Memory B cell (primary cell): ENCODE measurements at places on chromosomes 5 and 9.

DNA sequence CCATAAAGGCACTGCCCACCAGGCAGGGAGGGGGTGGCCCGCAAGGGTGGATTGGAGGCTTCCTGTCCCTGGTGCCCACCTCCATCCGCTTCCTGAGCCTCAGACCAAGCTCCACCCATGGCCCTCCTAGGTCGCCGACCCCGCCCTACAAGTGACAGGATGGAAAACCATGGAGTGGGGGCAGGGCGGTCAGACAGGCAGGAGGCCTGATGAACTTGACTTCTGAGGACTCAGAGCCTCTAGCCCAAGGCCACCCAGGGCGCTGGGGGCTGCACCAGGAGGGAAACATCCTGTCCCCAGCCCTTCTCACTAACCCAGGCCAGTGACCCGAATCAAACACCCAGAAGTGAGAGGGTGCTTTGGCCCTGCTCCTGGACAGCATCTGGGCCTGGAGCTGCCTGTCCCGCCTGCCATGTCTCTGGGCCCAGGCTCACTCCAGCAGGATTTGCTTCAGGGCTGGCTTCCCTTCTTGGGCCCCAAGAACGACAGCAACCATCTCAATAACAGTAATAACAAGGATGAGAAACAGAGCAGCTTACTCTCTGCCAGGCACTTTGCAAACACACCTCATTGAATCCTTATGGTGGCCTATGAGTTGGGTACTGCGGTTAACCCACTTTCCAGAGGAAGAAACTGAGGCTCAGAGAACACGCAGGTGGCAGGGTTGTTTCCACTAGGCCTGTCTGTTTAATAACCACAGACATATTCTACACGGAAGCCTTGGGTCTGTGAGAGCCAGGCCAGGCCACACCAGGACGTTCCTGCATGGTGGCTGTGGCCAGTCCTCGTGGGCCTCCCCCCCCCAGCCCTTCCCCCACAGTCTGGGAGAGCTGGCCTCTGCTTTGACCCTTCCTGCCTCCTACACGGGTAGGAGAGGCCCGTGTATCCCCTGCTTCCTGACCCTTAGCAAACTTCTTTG, 4.4 kb upstream of the ST6GALNAC6 start:
- H3K36me3 ChIP-seq, result peaks cover 1% of the 10 kb centered on the region
- H3K27me3 ChIP-seq, result no peaks in the 10 kb centered on the region
- peak overlapping the region; percentile 81 for H3K4me3 ChIP-seq
- H3K4me1 ChIP-seq, result peaks cover 33% of the 10 kb centered on the region
- peak overlapping the region; percentile 99 for H3K27ac ChIP-seq

GRCh38 chr5:8848997-8849594, 696.8 kb downstream of the SEMA5A start:
- DNase-seq, result no peak
- H3K27me3 ChIP-seq, result no peaks in the 10 kb centered on the region
- H3K36me3 ChIP-seq, result no peaks in the 10 kb centered on the region
- H3K4me1 ChIP-seq, result no peaks in the 10 kb centered on the region

DNA sequence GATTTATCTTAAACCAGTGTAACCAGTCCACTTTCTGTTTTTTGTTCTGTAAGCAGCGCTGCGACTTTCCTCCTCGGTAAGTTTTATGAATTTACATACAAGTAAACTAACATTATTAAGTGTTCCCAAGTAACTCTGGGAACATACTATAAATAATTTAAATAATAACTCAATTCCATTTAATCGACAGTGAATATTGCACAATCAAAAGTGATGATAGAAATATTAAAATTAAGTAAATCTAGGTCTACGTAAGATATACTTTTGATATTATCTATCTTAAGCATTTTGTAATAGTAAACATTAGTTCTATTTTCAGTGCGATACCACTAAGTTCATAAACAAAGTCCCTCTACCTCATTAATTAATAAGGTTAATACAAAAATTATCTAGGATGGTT, 7.8 kb downstream of the NFIB start:
- peaks cover 14% of the 10 kb centered on the region for H3K27me3 ChIP-seq
- no peak overlapping the region for H3K27ac ChIP-seq
- no peak for DNase-seq
- no peaks in the 10 kb centered on the region for H3K4me1 ChIP-seq

DNA sequence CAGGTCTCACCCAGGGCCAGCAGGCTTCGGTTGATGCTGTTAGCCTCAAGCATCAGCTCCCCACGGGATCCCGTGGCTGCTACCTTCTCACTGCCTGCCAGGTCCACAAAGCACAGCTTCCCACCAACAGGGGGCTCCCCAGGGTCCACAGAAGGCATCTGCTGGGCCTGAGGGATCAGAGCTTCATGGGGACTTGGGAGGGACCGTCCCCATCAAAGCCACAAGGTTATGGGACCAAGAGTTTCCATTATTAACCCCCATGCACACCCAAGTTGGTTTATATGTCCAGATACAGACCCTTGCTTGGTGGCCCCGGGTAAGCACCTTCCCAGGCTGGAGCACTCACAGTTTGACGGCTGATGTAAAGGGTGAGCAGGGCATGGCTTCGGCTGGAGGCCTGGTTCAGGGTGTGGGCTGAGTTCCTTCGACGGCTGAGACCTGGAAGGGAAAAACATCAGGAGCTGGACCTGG, 3.0 kb downstream of the KIF12 start:
- H3K4me3 ChIP-seq, result no peak overlapping the region
- no peak for DNase-seq
- H3K36me3 ChIP-seq, result no peaks in the 10 kb centered on the region
- H3K4me1 ChIP-seq, result peaks cover 7% of the 10 kb centered on the region

- DNase-seq, result peak; percentile 6
- H3K27ac ChIP-seq, result no peak overlapping the region
- no peaks in the 10 kb centered on the region for H3K36me3 ChIP-seq
- no peak overlapping the region for H3K4me3 ChIP-seq
- peaks cover 8% of the 10 kb centered on the region for H3K27me3 ChIP-seq
Observed at GRCh38 chr5:57650360-57651069, 167.9 kb upstream of the ACTBL2 start.

- no peaks in the 10 kb centered on the region for H3K36me3 ChIP-seq
- no peaks in the 10 kb centered on the region for H3K27me3 ChIP-seq
Observed at GRCh38 chr5:78578015-78578414, 70.6 kb downstream of the LHFPL2 start.

DNA sequence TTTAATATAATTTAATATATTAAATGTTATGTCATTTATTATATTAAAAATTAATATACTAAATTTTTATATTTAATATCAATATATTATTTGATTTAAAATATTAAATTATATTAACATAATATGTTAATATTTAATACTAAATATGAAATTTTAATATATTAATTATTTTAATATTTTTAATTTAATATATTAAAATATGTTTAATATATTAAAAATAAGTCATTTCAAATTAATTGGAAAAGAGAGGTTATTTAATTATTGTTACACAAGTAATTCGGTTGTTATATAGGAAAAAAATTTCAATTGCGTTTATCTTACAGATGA, 114.2 kb downstream of the LIFR start:
- H3K36me3 ChIP-seq, result no peaks in the 10 kb centered on the region
- no peak for DNase-seq
- peaks cover 26% of the 10 kb centered on the region for H3K27me3 ChIP-seq
- H3K27ac ChIP-seq, result no peak overlapping the region
- no peaks in the 10 kb centered on the region for H3K4me1 ChIP-seq
- no peak overlapping the region for H3K4me3 ChIP-seq

GRCh38 chr9:121825031-121825691, 173.7 kb downstream of the DAB2IP start:
- H3K4me1 ChIP-seq, result no peaks in the 10 kb centered on the region
- H3K27me3 ChIP-seq, result no peaks in the 10 kb centered on the region
- no peak overlapping the region for H3K27ac ChIP-seq
- H3K36me3 ChIP-seq, result peaks cover 2% of the 10 kb centered on the region

- peaks cover 9% of the 10 kb centered on the region for H3K36me3 ChIP-seq
- DNase-seq, result no peak
- H3K4me3 ChIP-seq, result no peak overlapping the region
Observed at GRCh38 chr9:5825223-5825622, 7.7 kb downstream of the ERMP1 start.

DNA sequence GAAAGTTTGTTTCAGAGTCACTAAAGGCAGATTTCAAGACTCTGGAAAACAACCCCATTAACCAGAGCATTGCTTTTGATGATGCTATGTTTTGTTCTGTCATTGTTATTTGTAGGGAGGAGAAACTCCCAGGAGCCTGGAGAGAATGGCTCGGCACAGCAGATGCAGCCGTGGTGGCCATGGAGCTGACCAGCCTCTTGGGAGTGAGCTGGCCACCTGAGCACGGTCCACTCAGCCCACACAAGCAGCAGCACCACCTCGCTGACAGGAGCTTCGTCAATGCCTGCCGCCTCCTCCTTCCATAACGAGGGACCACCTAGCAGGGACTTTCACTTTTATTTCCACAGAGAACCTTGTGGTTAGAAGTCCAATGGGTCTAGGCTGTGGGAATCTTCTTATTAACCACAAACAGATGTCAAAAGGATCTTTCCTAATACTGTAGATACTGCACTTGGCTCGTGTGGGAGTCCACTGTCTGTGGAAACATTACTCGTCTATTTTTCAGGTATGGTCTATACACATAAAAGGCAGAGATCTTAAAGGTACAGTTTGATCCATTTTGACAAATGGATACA, 21.0 kb upstream of the SMIM32 start:
- H3K27ac ChIP-seq, result no peak overlapping the region
- H3K4me1 ChIP-seq, result no peaks in the 10 kb centered on the region
- H3K4me3 ChIP-seq, result no peak overlapping the region
- H3K36me3 ChIP-seq, result no peaks in the 10 kb centered on the region

DNA sequence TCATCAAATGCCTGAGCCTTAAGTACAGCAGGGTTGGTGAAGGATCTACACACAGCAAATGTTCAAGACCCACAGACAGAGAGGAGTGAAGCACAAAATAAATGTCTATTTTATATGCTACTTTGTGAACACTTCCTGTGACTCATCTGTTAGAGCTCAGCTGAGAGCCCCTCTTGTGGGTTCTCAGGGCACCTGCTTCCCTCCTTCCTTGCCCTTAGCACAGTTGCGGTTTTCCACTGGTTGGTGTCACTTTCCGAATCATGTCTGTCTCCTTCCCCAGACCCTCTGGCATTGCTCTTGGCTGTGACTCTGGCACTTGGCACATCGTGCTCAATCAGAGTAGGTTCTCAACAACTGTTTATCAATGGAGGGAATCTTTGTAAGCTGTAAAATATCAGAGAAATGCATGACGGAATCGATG, 128.5 kb upstream of the STC2 start:
- no peak for DNase-seq
- no peak overlapping the region for H3K27ac ChIP-seq
- H3K4me1 ChIP-seq, result no peaks in the 10 kb centered on the region
- no peaks in the 10 kb centered on the region for H3K36me3 ChIP-seq
- H3K27me3 ChIP-seq, result peaks cover 4% of the 10 kb centered on the region

GRCh38 chr5:139654871-139655491, 6.8 kb downstream of the CXXC5 start:
- H3K4me1 ChIP-seq, result peaks cover 78% of the 10 kb centered on the region
- DNase-seq, result no peak
- peak overlapping the region; percentile 73 for H3K4me3 ChIP-seq
- H3K27ac ChIP-seq, result peak overlapping the region; percentile 96
- H3K36me3 ChIP-seq, result peaks cover 9% of the 10 kb centered on the region

- no peaks in the 10 kb centered on the region for H3K4me1 ChIP-seq
- peak; percentile 45 for DNase-seq
- H3K27ac ChIP-seq, result no peak overlapping the region
- no peaks in the 10 kb centered on the region for H3K27me3 ChIP-seq
Observed at GRCh38 chr9:82606492-82607382, 456.2 kb downstream of the RASEF start.

- H3K27me3 ChIP-seq, result peaks cover 4% of the 10 kb centered on the region
- H3K27ac ChIP-seq, result no peak overlapping the region
- DNase-seq, result no peak
- H3K4me3 ChIP-seq, result no peak overlapping the region
Observed at GRCh38 chr5:74174366-74174765, 466.2 kb downstream of the ENC1 start.

GRCh38 chr9:78221425-78221824, 14.4 kb upstream of the CEP78 start:
- no peaks in the 10 kb centered on the region for H3K36me3 ChIP-seq
- H3K4me3 ChIP-seq, result no peak overlapping the region
- DNase-seq, result no peak
- H3K4me1 ChIP-seq, result no peaks in the 10 kb centered on the region
- H3K27me3 ChIP-seq, result no peaks in the 10 kb centered on the region

DNA sequence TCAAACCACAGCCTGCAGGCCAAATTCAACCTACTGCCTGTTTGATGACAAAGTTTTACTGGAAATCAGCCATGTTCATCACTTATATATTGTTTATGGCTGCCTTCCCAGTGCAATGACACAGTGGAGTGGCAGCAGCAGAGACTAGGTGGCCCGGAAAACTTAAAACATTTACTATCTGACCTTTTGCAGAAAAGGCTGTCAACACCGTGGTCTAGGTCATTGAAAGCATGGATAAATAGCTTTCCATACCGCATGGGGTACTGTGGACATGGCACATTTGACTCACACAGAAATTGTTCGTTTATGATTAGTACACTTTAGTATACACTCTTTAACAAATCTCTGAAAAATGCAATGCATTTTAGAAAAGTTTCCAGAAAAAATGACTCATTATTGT, 298.3 kb upstream of the EFNA5 start:
- H3K36me3 ChIP-seq, result peaks cover 8% of the 10 kb centered on the region
- no peaks in the 10 kb centered on the region for H3K4me1 ChIP-seq
- no peak overlapping the region for H3K27ac ChIP-seq
- DNase-seq, result no peak
- no peak overlapping the region for H3K4me3 ChIP-seq

DNA sequence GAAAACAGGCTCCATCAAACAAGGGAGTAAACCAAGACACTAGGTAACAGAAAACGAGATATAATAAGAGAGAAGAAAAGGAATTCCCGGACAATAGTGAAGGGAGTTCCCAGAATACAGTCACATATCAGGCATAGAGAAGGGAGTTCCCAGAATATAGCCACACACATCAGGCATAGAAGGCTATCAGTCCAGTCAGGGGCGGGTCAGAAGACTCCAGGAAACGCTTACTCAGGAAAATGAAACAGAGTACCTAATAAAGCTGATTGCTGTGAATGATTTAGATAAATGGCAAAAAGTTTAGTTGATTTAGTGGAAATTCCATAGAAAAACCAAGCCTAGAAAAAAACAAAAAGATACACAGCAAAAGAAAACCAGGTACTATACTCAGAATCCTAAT, 4.9 kb downstream of the TOMM5 start:
- H3K27ac ChIP-seq, result no peak overlapping the region
- DNase-seq, result no peak
- H3K27me3 ChIP-seq, result no peaks in the 10 kb centered on the region
- peaks cover 36% of the 10 kb centered on the region for H3K4me1 ChIP-seq
- no peak overlapping the region for H3K4me3 ChIP-seq

GRCh38 chr5:134106991-134107701, 7.3 kb upstream of the TCF7 start:
- H3K36me3 ChIP-seq, result no peaks in the 10 kb centered on the region
- H3K4me1 ChIP-seq, result peaks cover 3% of the 10 kb centered on the region
- no peak overlapping the region for H3K27ac ChIP-seq
- H3K27me3 ChIP-seq, result no peaks in the 10 kb centered on the region
- DNase-seq, result no peak
- no peak overlapping the region for H3K4me3 ChIP-seq
